CD8-positive, alpha-beta T cell (primary cell): ENCODE measurements at places on chromosomes 5 and 9.

DNA sequence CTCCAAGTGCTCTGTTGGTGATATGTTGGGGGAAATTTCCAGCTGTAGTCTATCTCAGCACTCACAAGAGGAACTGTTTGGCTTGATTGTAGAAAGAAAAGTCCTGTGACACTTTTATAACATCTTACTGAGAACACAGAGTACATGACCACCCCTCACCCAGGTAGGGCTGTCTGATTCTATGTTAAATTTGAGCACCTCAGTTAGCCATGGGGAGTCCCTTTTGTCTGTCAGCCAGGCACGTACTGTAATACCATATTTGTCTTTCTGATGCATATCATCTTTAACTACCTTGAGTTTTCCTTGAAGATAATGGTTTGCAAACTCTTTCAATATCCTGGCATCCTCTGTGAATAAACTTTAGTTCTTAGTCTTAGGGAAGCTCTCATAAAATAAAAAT lies 164.5 kb downstream of the IZUMO3 start:
- DNase-seq = no peak

DNA sequence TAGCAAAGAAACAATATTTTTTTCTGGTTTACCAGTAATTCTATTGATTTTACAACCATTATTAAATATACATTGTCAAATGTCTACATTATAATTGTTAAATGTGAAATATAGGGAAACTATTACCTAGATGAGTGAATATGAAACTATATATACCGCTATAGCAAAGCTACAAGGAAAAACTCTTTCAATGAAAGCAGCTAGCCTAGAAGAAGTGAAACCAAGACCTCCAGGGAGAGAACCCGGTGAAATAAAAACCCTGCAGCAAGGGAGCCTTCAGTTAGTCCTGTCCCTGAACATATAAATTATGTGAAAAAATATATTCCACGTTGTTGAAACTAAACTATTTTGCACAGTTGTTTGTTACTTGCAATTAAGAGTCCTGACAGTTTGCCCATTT lies 913.1 kb downstream of the EFNA5 start:
- DNase-seq = no peak

- DNase-seq = no peak
These were observed 17.3 kb downstream of the ADGRD2 start for GRCh38 chr9:124467410-124468060.

GRCh38 chr9:128361986-128362646 lies 9.1 kb upstream of the URM1 start:
- peak; percentile 79 for DNase-seq

- DNase-seq = no peak
These were observed 113.2 kb downstream of the DCP2 start for GRCh38 chr5:113089653-113090335.

DNA sequence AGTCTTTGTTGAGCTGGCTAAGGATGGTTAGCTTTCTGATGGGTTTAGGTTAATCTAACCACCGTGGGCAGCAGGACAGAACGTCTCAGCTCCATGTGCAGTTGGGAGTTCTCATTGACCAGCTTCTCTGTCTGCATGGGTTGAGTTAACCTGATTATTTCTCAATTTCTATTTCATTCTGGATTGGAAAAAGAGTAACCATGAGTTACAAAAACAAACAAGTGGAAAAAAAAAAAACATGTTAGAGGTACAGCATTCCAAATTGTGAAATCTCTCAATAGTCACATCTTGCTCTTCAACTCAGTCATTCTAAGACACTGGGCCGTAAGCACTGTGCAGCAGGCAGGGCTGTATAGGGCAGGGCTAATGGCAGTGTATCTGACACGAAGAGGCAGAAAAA lies 343.7 kb upstream of the KLF4 start:
- no peak for DNase-seq

GRCh38 chr5:173016598-173017046 lies 33.1 kb downstream of the ATP6V0E1 start:
- DNase-seq = no peak

GRCh38 chr5:135694012-135694411 lies 115.2 kb upstream of the CXCL14 start:
- no peak for DNase-seq
